ENCODE measurements at places on chromosomes 13 and 19.

GRCh38 chr13:64420181-64420580 is 2810.0 kb downstream of the PCDH9 start:
- no peak for DNase-seq

DNA sequence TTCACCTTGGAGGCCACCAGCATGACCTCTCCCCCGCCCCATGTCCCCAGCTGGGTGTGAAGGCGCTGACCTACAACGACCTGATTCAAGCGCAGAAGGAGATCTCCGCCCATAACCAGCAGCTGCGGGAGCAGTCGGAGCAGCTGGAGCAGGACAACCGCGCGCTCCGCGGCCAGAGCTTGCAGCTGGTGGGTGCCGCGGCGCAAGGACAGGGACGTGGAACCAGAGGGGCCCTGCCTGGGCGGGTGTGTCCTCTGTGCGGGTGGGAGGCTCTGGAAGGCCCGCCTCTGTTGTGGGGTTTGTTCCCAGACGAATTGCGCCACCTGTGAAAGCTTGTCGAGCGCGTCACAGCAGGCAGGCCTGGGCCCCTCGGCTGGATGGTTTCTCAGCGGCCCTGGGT is 22.3 kb downstream of the PLEKHJ1 start:
- DNase-seq: no peak

DNA sequence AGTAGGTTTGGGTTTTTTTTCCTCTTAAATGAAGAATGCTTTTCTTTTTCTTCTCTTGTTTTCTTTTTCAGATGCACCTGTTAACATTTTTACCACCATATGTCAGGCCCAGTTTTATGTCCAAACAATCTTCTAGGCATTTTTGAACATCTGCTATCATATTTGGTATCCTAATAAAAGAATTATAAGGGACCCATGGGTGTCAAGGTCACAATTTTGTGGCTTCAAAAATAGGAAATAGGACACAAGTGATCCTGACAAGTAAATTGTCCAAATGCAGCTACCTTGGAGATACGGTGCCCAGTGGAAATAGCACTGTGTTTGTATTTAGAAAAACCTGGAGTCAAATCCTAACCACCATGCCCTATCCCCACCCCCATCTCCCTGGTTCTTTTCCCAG is 270.3 kb downstream of the MZT1 start:
- no peak for DNase-seq

DNA sequence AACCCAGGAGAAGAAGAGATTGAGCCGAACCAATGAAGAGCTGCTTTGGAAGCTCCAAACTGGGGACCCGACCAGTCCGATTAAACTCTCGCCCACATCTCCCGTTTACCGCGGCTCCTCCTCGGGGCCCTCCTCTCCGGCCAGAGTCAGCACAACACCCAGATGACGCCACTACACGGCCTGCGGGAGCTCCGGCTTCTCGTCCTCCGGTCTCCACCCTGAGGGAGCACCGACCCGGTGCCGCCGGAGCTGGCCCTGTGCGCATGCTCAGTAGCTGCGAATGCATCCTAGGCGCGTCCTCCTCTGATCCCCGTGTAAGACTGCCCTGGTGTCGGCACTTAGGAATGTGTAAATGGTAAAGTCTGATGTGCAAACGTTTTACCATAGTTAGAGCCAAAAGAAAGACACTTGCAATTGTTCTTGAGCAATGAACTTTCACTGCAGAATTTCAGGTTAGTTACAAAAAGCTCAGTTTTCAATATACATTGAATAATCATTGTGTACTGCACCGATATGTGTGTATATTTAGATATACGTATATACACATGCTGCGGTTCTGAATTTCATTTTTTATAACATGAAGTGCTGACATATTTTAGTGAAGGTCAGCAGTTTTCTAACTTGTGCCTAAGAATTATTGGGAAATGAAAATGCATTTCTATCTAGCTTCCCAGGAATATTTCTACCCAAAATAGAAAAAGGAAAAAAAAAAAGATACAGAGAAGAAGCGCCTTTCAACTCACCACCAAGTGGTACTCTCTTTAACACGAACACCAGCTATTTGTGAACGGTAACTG is 92.2 kb downstream of the SLC7A1 start:
- DNase-seq: no peak

DNA sequence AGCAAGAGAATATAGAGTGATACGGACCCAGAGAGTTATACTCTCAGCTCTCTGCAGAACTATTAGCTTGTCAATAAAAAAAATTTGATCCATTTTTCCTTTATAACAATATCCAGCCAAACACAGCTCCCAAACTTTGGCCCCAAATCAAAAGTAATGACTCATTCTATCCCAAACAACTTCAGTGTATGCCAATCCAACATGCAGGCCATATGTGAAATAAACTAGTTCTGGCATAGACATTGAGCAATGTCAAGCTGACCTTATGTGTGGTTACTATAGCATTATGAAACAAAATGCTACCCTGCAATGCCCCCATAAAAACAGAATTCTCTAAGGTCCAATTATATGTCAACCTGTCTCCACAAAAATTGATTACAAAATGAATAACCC is 209.5 kb downstream of the DNAJC15 start:
- no peak for DNase-seq
